ENCODE measurements at places on chromosomes 12 and 14. TPM values are rescaled to one million over a fixed set of nuclear protein-coding genes. Genes with fewer than 3 reads are reported as not detected.

DNA sequence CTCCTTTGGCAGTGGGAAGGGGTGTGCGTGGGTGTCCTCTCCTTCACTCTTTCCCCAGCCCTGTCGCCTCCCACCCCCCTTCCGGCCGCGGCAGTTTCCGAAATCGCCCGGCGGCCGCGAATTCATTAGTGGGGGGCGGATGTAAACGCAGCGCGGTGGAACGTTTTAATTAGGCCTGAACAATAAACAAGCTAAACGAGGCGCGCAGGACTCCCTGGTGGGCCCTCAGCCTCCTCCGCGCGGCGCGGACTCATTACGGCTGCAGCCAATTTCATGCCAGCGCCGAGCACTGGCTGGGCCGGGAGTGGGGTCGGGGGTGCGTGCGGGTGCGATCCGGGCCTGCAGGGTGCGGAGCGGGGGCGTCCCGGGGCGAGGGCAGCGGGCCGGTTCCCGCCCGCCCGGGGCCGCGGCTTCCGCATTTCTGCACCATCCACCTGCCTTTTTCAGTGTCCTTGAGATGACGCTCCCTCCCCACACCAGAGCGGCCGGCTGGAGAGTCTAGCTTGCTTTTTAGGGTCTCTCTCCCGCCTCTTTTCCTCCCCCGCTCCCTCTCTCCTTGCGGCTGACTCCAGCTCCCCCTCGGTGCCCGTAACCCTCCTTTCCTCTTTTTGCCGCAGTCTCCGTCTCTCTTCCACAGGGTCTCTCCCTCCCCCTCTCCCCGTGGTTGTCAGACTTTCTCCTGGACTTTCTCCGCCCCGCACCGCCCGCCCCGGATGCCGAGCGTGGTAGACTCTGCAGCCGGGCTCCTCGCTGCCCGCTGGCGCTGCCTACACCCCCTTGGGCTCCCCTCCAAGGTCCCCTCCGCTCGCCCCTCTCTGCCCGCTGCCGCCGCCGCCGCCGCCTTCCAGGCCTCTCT is at the start of gene CISTR:
Gene CISTR (minus strand): TSS at position 644 of the 856 bp plus-strand sequence.
- no peak for DNase-seq

GRCh38 chr14:74945261-74945851 is 10.0 kb downstream of the PGF start:
- DNase-seq = no peak

DNA sequence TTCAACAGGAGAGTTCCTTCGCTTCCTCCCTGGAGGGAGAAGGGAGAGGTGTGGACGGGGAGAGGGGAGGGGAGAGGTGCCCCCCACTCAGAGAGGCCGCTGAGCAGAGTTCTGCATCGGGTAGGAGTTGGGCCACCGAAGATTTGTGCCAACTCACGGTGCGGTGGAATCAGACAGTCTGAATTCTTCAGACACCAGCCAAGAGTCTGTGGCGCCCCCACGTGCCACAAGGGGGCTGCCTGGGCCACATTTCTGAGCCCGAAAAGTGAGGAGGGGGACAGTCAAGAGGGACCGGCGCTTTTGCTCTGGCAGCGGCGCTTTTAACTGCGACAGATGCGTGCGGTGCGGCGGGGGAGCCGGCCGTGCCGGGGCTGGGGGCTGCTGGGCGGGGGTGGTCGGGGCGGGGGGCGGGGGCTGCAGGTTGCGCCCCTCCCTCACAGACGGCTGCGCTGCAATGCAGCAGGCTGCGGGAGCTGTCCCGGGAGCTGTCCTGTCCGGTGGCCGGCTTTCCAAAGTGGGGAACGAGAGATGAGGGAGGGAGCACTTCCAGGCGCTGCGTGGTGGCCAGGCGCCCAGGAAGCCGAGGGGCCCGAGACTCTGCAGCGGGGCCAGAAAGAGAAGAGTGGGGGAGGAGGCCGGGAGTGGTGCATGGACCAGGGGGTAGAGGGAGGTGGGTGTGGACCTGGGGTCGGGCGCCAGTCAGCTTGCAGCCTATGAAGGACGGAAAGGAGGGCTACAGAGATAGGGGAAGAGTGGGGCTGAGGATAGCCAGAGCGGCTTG is 975 bp upstream of the RTL1 start:
- no peak for DNase-seq

DNA sequence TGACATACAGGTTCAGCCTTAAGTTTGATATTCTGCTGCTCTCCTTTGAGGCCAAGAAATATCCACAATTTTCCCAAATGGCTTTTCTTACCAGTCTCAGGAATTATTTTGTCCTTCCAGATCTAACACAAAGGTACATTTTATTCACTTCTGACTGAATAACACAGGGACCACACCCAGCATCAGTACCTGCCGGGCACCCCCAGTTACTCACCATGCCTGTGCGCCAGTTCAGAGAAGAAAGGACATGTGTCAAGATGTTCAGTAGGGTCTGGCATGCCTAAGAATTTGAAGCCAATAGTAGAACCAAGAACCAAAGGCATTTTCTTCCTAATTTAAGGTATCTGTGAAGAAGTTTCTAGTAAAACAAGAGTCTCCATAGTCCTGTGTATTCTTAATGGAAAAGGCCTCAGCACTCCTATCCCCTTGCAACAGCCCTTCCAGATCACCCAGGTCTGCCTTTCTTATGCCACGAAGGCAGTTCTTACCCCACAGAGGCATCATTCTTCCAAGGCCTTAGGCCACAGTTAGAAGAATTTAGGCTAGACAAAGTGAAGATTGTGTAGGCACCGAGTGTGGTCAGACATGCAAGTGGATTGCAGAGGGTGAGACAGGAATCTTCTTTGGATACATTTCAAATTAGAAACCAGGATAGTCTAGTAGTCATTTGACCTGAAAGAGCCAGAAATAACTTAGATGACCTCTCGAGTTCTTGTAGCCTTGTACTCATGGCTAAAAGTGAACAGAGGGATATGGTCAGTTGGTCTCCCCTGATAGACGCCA is 140.1 kb upstream of the HIF1A start:
- no peak for DNase-seq

Gene DLGAP5
- polyA plus RNA-seq = 27.2 TPM

DNA sequence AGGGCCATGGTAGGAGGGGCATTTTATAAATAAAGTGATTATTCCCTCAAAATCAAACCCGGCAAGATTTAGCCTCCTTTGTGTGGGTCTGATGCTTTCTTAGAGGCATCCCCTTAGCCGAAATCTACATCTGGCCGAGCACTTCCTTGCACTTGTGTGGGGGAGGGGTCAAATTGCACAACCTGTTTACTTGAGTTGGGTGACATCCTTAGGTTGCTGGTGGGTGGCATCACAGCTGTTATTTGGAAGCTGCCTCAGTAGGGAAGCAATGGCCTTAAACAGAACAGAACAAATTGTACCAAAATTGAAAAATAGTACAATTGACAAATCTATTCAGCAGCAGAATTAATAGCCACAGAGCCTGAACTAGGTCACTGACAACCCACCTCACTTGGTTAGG is 546.1 kb downstream of the SNAPC1 start:
- DNase-seq = no peak

GRCh38 chr14:33855672-33856071 is 95.2 kb downstream of the EGLN3 start:
- DNase-seq = no peak

Gene TPPP2
- polyA plus RNA-seq = 2.6 TPM

Gene KRT82
- not detected for polyA plus RNA-seq

GRCh38 chr12:105852496-105852895 is 286.3 kb downstream of the NUAK1 start:
- DNase-seq = no peak

Gene CMA1
- 0.29 TPM for polyA plus RNA-seq

Gene DDX11
- polyA plus RNA-seq = 28.5 TPM

GRCh38 chr14:85531141-85531586 is 1.2 kb downstream of the FLRT2 start:
- peak; percentile 80 for DNase-seq

Gene LRTM2
- 0.73 TPM for polyA plus RNA-seq

DNA sequence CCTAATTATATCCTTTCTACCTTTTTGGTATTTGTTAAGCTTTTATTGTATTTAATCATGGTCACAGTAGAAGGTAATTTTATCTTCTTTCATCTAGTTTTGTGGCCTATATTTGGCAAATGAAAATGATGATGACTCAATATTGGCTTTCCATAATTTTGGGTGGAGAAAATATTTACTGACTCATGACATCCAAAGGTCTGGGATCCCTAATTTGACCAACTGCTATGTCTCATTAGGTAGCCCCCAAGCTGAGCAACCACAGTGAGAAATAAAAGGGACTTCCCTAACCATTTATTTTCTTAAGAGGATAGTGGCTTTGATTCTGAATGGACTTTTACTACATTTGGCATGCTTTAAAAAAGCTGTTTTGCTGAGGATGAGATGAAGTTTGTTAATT is 289.5 kb downstream of the RMST start:
- no peak for DNase-seq

DNA sequence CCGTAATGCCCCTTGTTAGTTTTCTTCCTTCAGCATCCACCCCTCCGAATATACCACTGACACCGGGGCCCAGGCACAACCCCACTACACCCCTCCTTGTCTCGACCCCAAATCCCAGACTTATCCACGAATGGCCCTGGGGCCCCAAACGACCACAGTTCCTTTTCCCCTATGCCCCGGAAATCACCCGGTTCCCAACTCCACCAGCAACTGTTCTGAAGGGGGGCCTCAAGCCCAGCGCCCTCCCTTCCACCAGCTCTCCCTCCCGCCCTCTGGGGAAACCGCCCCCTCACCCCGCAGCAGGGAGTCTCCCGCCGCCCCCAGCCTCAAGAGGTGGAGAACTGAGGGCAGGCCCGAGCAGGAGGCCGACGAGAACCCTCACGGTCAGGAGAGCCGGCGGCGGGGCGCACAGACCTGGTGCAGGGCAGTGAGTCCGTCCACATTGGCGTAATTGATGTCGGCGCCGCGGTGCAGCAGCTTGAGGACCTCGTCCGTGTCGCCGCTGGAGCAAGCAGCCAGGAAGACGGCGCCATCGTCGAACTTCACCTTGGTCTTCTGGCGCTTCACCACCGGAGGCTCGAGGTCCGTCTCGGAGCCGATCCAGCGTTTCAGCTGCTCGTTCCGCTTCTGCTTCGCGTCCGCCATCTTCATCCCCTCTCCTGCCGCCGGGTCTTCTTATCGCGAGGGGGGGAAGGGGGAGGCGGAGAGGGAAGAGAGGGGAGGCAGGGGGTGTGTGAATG is 446 bp downstream of the PPP1R12A start:
- DNase-seq = peak; percentile 67

GRCh38 chr12:120981407-120981941 is 3.1 kb downstream of the HNF1A start:
- DNase-seq = no peak

DNA sequence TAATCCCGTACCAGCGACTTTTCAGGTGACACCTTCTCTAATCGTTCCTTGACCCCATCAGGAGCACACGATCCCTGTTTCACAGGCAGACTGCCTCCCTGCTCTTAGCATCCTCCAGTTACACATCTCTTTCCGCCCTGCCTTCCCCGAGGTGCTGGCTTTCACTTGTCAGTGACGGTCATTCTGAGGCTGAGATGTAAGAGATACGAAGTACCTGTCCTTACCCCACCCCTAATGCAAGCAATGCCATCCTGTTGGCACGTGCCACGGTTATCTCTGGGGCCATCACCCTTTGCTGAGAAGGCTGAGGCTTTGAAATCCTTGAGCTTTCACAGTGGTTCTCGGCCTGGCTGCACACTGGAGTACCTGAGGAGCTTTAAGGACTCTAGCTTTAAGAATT is 24.4 kb downstream of the B4GALNT3 start:
- DNase-seq = no peak

Gene CCNT1
- polyA plus RNA-seq = 32.0 TPM

- no peak for DNase-seq
Measured at GRCh38 chr14:101192661-101193000, 289.1 kb upstream of the RTL1 start.

DNA sequence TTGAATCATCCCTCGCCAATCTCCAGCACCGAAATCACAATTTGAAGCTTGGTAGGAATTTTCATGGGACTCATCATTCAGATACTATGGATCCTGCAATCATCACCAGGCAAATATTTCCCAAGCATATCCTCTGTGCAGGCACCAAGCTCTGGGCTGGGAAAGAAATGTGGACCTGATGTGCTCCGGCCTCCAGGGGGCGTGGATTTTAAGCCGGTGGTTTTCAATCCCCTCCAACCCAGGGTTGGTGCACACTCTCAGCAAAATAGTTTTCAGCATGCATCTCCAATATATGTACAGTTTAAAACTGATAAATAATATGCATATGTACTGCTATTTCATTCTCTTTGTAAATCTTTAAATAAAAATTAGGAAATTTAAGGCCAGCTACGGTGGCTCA is 98.9 kb downstream of the RBM19 start:
- no peak for DNase-seq

- DNase-seq = no peak
Measured at GRCh38 chr14:71121711-71122110, 214.5 kb downstream of the PCNX1 start.

GRCh38 chr12:67943141-67943892 is 45.9 kb upstream of the IFNG-AS1 start:
- peak; percentile 69 for DNase-seq

Gene RPGRIP1
- polyA plus RNA-seq = 0.47 TPM

DNA sequence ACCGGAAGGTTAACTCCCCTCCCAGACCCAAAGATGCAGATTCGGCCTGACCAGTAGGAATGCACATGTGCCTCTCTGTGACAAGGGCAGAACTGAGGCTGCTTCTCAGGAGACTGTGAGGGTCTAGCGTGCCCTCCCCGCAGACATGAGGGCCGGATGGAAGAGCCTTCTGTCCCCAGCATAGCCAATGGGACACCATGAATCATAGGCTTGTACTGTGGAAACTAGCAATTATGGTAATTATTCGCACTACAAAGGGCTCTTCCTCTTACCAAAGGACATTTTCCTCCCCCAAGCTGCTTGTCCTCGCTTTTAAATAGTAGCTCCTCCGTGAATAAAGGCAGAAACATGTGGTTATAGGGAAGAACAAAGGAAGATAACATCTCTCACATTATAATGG is 6.2 kb downstream of the COA8 start:
- no peak for DNase-seq

DNA sequence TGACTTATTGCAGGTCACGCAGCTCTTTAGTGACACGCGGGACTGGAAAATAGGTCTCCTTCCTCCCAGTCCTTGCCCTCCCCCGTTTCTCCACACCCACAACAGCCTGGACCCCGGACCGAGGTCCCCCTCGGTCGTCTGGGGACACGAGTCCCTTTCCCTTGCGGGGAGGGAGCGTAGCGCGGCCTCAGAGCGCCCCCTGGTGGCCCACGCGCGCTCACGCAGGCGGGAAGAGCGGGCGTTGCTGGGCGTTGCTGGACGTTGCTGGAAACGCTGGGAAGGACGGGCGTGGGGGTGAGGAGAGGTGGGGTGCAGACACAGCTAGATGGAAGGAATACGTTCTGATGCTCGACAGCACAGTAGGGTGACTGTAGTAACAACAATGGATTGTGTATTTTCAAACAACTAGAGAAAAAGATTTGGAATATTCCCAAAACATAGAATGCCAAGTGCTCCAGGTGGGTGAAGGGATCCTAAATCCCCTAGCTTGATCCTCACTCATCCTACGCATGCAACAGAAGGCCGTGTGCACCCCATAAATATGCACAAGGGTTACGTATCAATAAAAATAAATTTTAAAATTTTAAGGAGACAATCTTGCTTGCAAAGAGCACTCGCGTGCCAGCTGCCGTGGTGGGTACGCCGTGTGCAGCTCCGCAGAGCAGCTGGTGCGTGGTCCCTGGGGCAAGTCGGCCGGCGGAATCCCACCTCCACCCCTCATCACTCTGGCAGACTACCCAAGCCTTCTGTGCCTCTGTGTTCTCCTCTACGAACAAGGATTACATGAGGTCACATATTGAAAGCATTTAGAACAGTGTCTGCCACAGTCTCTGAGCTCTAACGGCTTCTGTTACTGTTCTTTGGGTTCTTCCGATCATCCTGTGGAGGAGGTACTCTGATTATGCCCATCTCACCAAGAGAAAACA is 87.4 kb downstream of the B4GALNT3 start:
- DNase-seq = no peak

- DNase-seq = no peak
Measured at GRCh38 chr12:100031836-100032235, 47.1 kb upstream of the ANKS1B start.

Data from left renal cortex interstitium (tissue), 4 donors.